Activated CD8-positive, alpha-beta memory T cell treated with anti-CD3 and anti-CD28 coated beads, Interleukin-2, amount 10 ng/mL, durations not matched to agents 7 days and 5 days (primary cell): ENCODE measurements at places on chromosomes 11 and 22. TPM values are rescaled to one million over a fixed set of nuclear protein-coding genes. Genes with fewer than 3 reads are reported as not detected.

DNA sequence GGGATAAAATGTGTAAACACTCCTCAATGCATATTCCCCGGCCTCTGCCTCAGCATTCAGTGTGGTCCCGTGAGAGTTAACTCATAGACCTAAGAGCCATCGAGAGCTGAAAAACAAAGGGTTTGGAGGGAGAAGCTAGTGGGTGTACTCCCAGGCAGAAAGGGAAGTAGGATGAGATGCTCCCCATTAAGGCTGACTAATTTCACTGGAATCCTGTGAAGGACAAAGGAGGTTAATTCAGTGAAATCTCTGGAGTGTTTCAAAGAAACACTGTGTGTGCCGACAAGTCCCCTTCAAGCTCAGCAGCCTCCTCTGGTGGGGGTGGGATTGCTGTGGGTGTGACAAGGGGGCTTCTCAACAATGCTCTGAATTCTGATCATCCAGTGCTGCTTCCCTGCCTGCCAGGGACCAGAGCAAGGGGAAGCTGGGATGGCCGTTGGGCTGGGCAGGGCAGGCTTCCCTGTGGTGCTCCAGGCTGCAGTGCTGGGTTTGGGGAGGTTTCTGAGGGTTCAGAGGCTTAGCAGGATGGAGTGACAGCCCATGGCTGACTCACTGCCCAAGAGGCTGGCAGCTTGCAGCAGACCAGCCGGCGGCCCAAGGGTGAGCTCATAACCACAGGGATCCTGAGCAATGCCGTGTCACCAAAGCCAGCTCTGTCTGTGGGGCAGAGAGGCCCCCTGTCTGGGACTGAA, 61.4 kb upstream of the BMAL1 start:
- H3K27ac ChIP-seq = no peak overlapping the region
- peaks cover 16% of the 10 kb centered on the region for H3K4me1 ChIP-seq
- no peak overlapping the region for H3K4me3 ChIP-seq
- peaks cover 1% of the 10 kb centered on the region for H3K36me3 ChIP-seq
- DNase-seq = peak; percentile 69
- H3K27me3 ChIP-seq = peaks cover 4% of the 10 kb centered on the region

GRCh38 chr22:31250740-31251600, 38.9 kb downstream of the LIMK2 start:
- DNase-seq = no peak
- no peaks in the 10 kb centered on the region for H3K36me3 ChIP-seq
- peaks cover 20% of the 10 kb centered on the region for H3K4me1 ChIP-seq
- H3K27ac ChIP-seq = no peak overlapping the region

The LRP4 gene
- total RNA-seq = 0.16 TPM

- no peak for DNase-seq
- no peak overlapping the region for H3K27ac ChIP-seq
- no peaks in the 10 kb centered on the region for H3K4me1 ChIP-seq
- H3K27me3 ChIP-seq = no peaks in the 10 kb centered on the region
- H3K4me3 ChIP-seq = no peak overlapping the region
These were observed 241.8 kb upstream of the ARHGAP42 start for GRCh38 chr11:100445231-100445735.

The MRGPRF gene
- total RNA-seq = not detected

DNA sequence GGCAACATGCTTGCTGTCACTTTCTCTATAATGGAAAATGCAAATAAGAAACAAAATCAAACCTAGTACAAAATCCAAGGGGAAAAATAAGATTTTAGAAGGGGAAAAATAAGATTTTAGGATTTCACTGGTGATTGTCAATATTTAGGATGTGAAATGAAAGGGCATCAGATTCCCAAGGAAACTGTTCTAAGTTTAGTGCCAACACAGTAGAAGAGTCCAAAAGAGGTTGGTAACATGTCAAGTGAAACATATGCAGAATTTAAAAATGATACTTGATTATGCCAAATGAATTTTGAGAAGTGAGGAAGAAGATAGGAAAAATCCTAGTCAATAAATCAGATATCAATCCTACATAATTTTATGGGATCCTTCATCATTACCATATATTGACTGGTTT, 45.7 kb upstream of the ARL14EP start:
- no peak overlapping the region for H3K27ac ChIP-seq
- H3K4me3 ChIP-seq = no peak overlapping the region
- H3K27me3 ChIP-seq = peaks cover 26% of the 10 kb centered on the region
- peaks cover 12% of the 10 kb centered on the region for H3K4me1 ChIP-seq
- no peak for DNase-seq

The DCHS1 gene
- 0.14 TPM for total RNA-seq

The HORMAD2 gene
- total RNA-seq = not detected

The IGSF22 gene
- total RNA-seq = 0.64 TPM

The INPP5J gene
- total RNA-seq = 0.14 TPM

The KDM4D gene
- 1.3 TPM for total RNA-seq

DNA sequence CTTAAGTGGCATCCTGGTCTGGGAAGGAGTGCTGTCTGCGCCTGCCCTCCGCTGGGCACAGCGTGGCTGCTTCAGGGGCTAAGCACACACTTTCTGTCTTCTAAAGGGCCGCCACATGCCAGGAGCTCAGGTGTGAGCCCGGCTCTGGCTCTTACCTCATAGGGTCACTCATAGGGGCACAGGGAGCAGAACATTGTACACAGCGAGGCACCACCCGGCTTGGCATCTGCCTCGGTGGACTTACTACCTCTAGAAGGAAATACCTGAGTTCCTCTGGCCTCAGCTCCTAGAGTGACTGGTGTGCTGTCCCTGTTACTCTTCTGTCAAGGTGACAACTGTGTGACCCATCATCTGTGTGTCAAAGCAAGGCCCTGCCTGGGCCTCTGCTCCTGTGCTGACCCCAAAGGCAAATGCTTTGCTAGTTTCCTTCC, 13.4 kb downstream of the NEAT1 start:
- no peak overlapping the region for H3K4me3 ChIP-seq
- H3K27me3 ChIP-seq = no peaks in the 10 kb centered on the region
- H3K27ac ChIP-seq = peak overlapping the region; percentile 44
- H3K36me3 ChIP-seq = peaks cover 65% of the 10 kb centered on the region
- H3K4me1 ChIP-seq = peaks cover 83% of the 10 kb centered on the region

The LDHAL6A gene
- not detected for total RNA-seq

The IGLL1 gene
- total RNA-seq = 2.0 TPM

GRCh38 chr22:25114369-25115362, 85.0 kb upstream of the CRYBB3 start:
- no peak overlapping the region for H3K4me3 ChIP-seq
- no peaks in the 10 kb centered on the region for H3K27me3 ChIP-seq
- no peak overlapping the region for H3K27ac ChIP-seq
- peaks cover 10% of the 10 kb centered on the region for H3K4me1 ChIP-seq
- no peak for DNase-seq
- peaks cover 1% of the 10 kb centered on the region for H3K36me3 ChIP-seq

- no peak overlapping the region for H3K4me3 ChIP-seq
- no peak for DNase-seq
- no peaks in the 10 kb centered on the region for H3K4me1 ChIP-seq
- peaks cover 2% of the 10 kb centered on the region for H3K36me3 ChIP-seq
- no peak overlapping the region for H3K27ac ChIP-seq
- H3K27me3 ChIP-seq = no peaks in the 10 kb centered on the region
These were observed 8.0 kb downstream of the CSTPP1 start for GRCh38 chr11:46944356-46945075.

The CARNS1 gene
- 1.3 TPM for total RNA-seq

- DNase-seq = no peak
- no peak overlapping the region for H3K27ac ChIP-seq
These were observed 84.2 kb downstream of the MORC2 start for GRCh38 chr22:30884211-30885000.

The EHF gene
- 0.07 TPM for total RNA-seq

- H3K4me3 ChIP-seq = no peak overlapping the region
- H3K27ac ChIP-seq = no peak overlapping the region
- H3K4me1 ChIP-seq = no peaks in the 10 kb centered on the region
- peaks cover 21% of the 10 kb centered on the region for H3K36me3 ChIP-seq
- H3K27me3 ChIP-seq = no peaks in the 10 kb centered on the region
These were observed 161.4 kb downstream of the METTL15 start for GRCh38 chr11:28269586-28269985.

The TMEM191B gene
- total RNA-seq = 1.6 TPM
